ENCODE measurements at places on chromosomes 4 and X.
A peak's percentile ranks its signal among the peaks of the same experiment; 100 is the strongest.

GRCh38 chr4:61549336-61549735 lies 349.2 kb downstream of the ADGRL3 start:
- DNase-seq = no peak

DNA sequence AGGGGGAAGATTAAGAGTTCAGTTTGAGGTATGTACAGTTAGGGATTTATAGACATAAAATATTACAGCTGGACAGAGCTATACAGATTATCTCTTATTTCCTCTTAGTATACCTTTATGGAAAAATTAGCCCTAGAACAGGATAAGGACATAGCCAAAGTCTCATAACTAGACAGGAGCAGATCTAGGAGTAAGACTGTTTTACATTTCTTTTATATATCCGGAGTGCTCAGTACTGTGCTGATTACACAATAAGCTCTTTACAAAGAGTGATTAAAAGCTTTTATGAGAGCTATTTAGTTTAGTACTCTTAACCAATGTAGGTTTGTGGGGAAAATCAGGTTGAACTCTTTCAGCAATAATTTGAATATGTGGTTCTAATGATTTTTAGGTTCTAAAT lies 105.8 kb downstream of the TBX22 start:
- no peak for DNase-seq

DNA sequence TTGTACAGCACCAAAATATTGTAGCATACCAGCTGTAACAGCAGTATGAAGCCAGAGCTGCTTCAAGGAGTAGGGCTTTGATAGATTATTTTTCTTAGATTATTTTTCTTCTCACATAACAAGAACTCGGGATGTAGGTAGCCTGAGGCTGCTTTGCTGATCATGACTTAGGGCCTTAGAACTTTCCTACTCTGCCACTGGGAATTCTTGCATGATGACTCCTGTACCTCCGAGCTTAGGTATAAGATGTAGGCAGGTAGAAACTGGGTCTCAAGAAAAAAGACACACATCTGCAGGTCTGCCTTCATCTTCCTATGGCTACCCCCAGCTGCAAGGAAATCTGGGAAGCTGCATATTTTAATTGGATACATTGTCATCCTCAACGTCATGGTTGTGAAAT lies 115.9 kb upstream of the PNPLA4 start:
- DNase-seq = no peak

GRCh38 chr4:87718217-87718835 lies 68.2 kb downstream of the DMP1 start:
- DNase-seq = no peak

- DNase-seq = no peak
Observed at GRCh38 chr4:109419679-109420078, 13.9 kb upstream of the SEC24B start.

DNA sequence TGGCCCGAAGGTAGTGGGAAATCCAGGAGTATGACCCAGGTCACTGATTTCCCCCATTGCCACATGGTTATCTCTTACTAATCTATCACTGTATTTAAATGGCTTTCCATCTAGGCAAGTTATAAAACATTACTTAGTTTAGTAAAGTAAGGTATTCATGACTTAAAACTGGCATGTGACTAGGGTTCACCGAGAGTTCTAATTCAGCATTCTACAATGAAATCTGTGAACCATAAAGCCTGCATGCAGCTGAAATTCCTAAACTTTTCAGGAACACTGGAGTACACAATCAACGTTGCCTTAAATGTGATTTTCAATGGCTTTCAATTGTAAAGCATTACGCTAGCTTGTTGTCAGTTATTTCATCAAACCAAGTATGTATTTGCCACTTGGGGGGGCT lies 22.7 kb upstream of the PRPS2 start:
- no peak for DNase-seq

DNA sequence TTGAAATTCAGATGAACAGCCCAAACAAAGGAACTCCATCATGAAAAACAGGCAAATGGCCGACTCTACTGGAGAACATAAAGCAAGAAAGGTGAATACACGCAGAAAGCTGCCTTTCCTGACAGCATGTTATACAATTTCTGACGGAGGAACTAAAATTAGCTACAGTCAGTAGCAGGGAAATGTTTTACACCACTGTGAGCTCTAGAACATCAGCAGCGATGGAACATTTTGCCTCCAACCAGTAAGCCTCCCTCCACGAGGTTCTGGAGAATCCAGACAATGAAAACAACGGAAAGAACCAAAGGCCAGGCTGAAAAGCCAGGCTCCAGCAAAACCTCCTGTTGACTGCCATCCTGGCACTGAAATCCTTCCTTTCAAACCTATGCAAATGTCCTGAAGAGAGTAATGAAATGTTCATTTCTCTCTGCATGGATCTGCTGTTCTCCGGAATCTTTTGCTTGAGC lies 78.9 kb downstream of the IRF2 start:
- no peak for DNase-seq

DNA sequence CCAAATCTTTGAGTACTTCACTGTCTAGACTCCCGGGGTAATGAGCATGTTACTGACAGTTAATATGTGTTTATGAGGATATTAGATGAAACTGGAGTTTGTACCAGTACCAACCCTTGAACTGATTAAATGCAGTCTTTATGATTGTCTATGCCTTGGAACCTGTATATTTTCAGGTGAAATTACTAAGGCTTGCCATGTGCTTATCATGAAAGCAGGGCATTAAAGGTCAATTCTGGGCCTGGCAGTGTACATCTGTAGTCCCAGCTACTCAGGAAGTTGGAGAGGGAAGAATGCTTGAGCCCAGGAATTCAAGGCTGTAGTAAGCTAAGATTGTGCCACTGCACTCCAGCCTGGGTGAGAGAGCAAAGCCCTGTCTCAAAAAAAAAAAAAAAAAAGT lies 27.6 kb downstream of the PHEX start:
- DNase-seq = no peak

DNA sequence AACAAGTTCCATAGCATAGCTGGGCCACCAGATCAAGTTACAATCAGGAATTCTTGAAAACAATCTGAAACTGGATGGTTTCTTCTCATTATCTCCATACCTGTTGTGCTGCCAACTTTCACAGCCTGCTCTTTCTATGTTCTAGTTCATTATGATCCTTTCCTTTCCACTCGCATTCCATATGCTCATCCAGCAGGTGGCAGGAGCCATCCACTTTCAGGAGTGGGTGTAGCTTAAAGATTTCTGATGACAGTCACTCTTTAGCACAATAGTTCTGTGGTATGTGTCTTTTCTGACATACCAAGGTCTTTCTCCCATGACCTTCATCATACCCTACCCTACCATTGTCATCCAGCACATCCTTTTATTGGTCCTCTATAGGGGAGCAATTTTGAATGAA lies 46.4 kb downstream of the PAGE2 start:
- peak; percentile 24 for DNase-seq

GRCh38 chr4:21830272-21830671 lies 118.3 kb downstream of the KCNIP4 start:
- DNase-seq = no peak

DNA sequence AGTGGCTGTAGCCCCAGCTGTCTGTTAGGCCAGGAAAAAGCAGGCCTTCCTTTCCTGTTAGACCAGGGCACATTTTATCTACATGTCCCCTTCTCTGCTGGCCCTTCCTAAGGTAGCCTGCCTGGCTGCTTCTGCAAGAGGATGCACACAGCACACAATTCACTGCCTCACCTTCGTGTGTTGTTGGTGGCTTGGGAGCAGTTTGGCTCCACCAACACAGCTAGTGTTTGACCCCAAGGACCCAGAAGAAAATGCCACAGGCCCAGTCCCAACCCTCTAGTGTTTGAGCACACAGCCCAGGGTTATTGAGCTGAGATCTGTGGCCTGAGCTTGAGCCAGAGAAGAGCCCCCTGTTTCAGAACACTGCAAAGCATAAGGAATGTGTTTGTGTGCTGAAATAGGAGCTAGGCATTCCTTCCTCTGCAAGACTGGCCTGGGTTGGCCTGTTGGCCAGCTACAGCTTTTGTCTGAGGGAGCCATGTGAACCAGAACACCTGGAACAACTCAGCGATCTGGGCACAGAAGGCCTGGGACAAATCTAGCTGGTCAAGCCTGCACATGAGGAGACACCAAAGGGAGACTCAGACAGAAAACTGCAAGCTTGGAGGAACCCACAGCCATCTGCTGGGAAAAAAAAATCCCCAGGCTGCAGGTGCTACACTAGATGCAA lies 26.4 kb downstream of the MAGEE1 start:
- DNase-seq = no peak
